Dorsolateral prefrontal cortex (tissue), 122 donors: ENCODE measurements at places on chromosomes 12 and 14.

DNA sequence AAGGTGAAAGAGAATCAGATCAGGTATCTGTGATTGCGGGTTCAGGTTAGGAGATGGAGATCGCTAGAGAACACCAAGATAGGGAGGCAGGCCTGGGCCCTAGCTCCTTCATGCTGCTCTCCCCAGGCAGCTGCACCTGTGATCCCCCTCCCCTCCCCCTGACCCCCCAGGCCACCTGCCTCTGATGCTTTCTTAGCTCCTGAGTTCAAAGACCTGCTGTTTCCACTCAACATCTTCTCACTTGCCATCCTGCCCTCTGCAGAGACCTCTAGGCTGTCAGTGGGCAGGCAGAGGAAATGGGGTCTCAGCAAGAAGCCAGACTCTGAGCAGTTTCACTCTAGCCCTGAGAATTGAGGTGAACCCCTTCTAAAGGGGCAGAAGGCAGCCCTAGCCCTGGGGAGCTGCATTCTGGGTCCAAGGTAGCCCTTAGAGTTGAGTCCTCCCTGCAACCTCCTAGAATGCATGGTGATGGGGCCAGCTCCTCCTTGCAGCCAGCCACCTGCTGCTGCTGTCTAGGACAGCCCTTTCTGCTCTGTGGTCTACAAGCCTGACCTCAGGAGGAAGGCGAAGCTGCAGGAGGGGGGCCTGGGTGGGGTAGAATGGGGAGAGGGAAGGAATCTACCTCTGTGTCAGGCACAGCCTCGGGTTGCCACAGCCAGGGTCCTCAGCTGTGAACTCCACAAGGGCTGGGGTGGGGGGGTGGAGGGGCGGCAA, 6.4 kb upstream of the SLC48A1 start:
- DNase-seq, result no peak

DNA sequence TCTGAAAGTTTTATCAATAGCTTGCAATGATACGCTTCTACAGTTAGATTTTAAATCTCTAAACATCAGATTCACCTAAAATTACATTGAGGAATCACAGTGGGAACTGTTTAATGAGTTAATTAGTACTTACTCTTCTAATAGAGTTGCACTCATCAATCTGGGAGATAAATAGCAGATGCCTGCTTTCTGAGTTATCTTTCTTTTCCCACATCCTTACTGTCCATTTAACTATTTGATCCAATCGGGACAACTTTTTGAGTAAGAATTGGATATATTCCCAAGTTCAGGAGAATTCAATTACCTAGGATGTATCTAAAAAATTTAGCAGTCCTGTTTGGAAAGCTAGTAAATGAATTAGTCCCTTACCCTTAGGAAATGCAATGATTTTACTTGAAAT, 162.3 kb downstream of the KCNH5 start:
- no peak for DNase-seq

DNA sequence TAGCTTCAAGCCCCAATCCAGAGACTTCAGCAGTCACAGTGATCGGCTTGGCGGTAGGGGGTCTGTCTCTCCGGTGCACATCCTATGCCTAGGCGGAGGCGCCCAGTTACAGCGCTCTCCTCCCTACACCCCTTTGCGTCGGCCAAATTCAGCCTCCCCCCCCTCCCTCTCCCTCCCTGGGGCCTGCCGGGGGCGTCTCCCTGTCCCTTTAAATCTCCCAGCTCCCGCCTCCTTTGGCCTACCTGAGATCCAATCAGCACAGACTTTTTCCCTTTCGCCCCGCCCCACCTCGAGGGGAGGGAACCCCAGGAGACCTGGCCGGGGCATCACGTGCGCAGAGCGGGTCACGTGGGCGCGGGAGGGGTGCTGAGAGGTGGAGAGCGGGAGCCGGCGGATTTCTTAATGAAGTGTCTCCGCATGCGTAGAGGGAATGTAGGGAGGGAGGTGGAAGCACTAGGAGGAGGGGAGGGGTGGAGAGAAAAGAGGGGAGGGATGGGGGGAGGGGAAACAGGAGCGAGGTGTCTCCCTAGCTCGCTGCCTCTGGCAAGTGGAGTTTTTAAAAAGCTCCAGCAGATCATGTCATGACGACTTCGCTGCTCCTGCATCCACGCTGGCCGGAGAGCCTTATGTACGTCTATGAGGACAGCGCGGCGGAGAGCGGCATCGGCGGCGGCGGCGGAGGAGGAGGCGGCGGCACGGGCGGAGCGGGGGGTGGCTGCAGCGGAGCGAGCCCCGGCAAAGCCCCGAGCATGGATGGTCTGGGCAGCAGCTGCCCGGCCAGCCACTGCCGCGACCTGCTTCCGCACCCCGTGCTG, at the start of gene HOXC13:
Gene HOXC13 (plus strand): TSS at position 506 of the 815 bp plus-strand sequence. CDS start 76 bp downstream, at position 582.
- DNase-seq, result no peak

- DNase-seq, result no peak
Observed at GRCh38 chr14:101230161-101230850, 326.8 kb upstream of the RTL1 start.

GRCh38 chr14:43898687-43899086, 608.4 kb downstream of the FSCB start:
- DNase-seq, result no peak

- DNase-seq, result no peak
Observed at GRCh38 chr12:5588176-5588575, 156.3 kb downstream of the NTF3 start.

DNA sequence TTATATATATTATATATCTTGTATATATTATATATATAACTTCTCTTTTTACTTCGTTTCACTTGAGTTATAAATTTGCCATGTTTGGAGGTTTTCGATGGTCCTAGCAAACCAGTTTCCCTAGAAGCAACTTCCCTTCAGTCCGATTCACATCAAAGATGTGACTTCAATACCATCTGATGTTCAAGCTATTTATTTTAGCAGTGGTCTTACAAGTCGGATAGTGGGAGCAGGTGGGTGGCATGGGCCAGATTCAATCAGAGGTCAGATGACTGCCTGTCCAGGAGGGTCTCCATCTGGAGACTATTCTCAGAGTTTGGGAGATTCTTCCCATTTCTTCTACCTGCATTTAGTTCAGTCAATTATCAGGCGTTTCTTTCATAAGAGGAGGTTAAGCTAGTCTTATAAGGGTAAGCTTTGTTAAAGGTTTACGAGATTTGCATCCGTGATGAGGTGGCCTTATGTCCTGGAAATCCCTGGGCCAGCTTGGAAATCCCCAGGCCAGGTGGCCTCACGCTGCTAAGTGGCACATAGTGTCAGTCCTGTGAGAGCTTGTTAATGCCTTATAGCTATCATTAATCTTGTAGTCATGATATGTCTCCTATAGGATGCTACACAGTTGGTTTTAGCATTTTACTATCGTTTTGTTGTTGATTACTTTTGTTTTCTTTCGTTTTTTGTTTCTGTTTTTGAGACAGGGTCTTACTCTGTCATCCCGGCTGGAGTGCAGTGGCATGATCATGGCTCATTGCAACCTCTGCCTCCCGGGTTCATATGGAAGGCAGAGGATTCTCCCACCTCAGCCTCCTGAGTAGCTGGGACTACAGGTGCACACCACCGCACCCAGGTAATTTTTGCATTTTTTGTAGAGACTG, 145.8 kb downstream of the BICD1 start:
- DNase-seq, result no peak

DNA sequence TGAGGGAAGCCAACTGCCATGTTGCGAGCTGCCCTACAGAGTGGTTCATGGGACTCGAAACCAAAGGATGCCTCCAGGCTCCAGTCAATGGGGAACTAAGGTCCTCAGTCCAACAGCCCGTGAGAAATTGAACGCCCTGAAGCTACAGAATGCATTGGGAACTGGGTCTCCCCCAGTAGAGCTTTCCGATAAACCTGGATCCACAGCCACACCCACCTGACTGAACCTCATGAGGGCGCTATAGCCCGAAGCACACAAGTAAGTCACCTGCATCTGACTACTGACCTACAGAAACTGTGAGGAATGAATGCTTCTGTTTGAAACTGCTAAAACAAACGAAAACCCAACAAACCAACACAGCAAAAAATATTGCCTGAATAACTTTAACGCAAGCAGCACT, 1297.7 kb downstream of the AACS start:
- DNase-seq, result no peak

GRCh38 chr12:107894589-107894988, 120.1 kb downstream of the ASCL4 start:
- no peak for DNase-seq

GRCh38 chr12:105982022-105982421, 156.7 kb downstream of the NUAK1 start:
- no peak for DNase-seq

GRCh38 chr12:25833657-25834056, 124.8 kb upstream of the RASSF8 start:
- no peak for DNase-seq

- no peak for DNase-seq
Observed at GRCh38 chr14:22555384-22556011, 33.5 kb downstream of the DAD1 start.

- no peak for DNase-seq
Observed at GRCh38 chr14:43754838-43755237, 752.2 kb downstream of the FSCB start.

DNA sequence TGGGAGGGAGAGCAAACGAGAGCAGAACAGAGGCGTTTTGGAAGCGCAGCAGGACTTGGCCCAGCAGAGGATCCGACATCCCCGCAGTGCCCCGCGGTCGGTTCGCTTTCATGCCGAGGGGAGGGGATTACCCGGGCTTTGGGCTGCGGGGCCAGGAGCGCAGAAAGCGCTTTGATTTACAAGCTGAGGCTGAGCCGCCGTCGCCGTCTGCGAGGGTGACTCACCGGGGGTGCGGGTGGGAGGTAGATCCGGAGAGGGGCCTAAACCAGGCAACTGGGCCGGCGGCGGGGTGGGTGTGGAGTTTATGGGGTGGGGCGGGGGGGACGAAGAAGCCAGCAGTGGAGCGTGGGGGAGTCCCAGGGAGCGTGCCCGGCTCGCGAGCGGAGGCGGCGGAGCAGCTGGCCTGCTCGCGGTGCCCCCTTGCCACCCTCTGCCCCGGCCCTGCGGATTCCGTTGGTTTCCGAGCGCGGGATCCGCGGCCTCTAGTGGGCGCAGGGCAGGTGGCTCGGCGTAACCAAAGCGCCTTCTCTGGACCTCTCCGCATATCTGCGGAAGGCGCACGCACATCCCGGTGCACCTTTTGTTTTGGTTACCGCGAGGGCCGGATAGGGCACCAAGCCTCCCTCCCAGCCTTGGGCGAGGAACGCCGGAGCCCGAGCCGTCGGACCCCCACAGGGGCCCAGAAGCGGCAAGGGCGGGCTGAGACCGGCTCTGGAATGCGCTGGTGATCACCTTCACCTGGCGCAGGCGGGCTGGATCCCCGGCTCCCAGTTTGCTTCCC, 2.6 kb downstream of the SIX4 start:
- no peak for DNase-seq

DNA sequence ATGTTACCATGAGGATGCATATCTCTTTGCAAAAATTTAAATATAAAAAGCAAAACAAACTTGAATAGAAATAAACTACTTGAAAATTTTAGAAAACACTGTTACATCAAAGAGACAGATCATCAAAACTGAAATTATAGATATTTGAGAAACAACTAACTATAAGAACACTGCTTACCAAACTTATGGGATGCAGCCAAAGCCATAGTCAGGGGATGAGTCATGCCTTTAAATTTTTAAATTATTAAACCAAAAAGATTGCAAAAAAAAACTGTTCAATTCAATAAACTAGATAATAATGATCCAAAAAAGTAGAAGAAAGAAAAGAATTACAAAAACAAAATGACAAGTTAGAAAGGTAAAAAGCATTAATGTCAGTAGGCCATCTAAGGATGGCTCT, 7.5 kb downstream of the BDKRB2 start:
- DNase-seq, result no peak

GRCh38 chr14:99803803-99804202, 10.6 kb downstream of the EML1 start:
- DNase-seq, result no peak

DNA sequence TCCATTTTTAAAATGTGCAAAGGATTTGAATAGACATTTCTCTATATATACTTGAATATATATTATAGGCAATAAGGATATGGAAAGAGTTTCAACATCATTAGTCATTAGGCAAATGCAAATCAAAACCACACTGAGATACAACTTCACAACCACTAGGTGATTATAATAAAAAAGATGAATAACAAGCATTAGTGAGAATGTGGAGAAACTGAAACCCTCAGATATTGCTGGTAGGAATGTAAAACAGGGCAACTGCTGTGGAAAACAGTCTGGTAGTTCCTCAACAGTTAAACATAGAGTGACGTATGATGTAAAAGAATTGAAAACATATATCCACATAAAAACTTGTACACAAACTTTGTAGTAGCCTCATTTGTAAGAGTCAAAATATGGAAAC, 11.7 kb upstream of the BATF start:
- DNase-seq, result no peak

DNA sequence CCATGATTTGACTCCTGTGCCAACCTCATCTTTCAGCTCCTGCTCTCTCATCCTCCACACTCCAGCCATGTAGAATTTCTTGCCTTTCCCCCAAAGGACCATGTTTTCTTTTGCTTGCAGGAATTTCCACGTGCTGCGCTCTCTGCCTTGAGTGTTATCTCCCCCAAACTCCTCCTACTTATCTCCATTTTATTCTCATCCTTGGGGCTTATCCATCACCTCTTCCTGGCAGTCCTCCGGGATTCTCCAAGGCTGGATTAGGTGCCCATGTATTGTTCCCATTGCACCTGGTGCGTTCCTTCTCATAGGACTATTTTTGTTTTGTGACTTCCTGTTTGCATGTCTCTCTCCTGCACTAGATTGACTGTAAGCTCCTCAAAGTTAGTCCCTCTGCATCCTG, 7.0 kb upstream of the MAX start:
- DNase-seq, result no peak

DNA sequence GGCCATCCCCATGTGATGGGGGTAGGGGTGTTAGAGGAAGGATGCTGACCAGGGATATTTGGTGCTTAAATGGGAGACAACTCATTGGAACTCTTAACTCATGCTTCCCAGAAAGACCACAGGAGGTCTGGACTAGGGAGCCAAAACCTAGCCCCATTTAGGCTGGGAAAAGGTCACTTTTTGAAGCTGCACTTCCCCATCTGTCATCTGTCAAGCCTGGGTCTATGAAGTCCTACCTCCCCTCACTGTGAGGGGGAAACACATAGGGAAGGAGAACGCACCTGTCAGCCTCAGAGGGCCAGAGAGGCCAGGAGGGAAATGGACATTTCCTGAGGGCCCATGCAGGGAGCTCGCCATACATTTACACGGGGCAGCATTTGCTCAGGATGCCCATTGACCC, 321.0 kb downstream of the BCL11B start:
- no peak for DNase-seq

- no peak for DNase-seq
Observed at GRCh38 chr12:88371416-88372183, 208.7 kb downstream of the KITLG start.

GRCh38 chr12:91077228-91077954, 19.6 kb upstream of the KERA start:
- no peak for DNase-seq

- peak; percentile 98 for DNase-seq
Observed at GRCh38 chr12:121917950-121918678, at the start of gene CFAP251. CFAP251 (plus strand) TSS chr12:121918592; CDS start chr12:121921306, 2,714 bp downstream.

DNA sequence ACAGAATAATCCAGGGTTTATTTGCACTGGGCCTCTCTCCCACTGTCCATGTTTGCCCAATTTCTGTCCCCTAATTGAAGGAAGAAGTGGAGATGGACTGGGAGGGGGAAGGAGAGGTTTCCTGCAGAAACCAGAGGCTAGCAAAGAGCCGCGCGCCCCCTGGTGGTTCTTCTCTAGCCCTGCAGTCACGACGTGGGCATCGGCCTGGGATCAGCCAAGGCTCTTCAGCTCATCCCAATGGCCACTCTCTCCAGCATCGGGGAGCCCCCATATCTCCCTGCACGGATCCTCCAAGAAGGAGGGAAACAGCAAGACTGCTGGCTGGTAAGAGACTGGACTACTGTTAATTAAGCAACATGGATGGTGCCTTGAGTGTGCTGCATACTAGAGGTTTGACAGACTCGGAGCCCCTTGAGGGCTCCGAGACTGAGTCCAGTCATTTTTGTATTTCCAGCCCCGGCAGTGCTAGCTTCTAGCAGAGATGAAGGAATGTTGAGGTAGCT, 18.7 kb downstream of the ZBTB39 start:
- peak; percentile 83 for DNase-seq
